Stimulated activated CD8-positive, alpha-beta memory T cell treated with anti-CD3 and anti-CD28 coated beads, Interleukin-7, amount 100 ng/mL, for 24 hours (primary cell): ENCODE measurements at places on chromosomes 2 and 18.

GRCh38 chr2:68847751-68848150, 23.4 kb downstream of the BMP10 start:
- DNase-seq: no peak

GRCh38 chr18:2901423-2901985, 54.7 kb downstream of the EMILIN2 start:
- DNase-seq: no peak

GRCh38 chr18:39271654-39272053, 1706.1 kb upstream of the CELF4 start:
- DNase-seq: no peak

DNA sequence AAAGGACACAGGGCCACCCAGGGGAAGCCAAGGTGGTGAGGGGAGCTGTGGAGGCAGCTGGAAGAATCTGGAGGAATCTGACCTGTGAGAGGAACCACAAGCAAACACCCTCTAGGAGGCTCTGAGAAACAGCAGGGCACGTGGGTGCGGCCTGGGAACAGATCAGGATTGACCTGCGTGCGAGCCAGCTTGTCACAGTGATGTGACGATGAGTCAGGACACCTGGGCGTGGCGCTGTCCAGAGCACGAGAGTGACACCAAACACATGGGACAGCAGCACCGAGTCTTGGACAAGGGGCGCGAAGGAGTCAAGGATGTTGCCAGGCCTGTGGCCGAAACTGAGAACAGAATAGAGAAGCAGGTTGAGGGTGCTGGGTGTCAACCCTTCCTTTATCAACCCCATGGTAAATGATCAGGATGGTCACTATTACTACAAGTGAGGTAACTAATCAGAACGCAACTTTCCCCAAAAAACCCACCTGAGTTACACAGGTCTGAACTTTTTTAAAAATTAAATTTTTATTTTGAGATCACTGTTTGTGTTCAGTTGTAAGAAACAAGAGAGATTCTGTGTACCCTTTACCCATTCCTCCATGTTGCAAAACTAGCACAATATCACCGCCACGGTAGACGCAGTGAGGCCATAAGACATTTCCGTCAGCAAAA, 637 bp upstream of the SFT2D3 start:
- DNase-seq: no peak

- DNase-seq: no peak
Measured at GRCh38 chr2:33126958-33127357, 180.2 kb downstream of the LTBP1 start.

- DNase-seq: no peak
Measured at GRCh38 chr2:62870966-62871365, 165.5 kb downstream of the EHBP1 start.

GRCh38 chr2:82656420-82656819, 1802.7 kb downstream of the SUCLG1 start:
- no peak for DNase-seq

DNA sequence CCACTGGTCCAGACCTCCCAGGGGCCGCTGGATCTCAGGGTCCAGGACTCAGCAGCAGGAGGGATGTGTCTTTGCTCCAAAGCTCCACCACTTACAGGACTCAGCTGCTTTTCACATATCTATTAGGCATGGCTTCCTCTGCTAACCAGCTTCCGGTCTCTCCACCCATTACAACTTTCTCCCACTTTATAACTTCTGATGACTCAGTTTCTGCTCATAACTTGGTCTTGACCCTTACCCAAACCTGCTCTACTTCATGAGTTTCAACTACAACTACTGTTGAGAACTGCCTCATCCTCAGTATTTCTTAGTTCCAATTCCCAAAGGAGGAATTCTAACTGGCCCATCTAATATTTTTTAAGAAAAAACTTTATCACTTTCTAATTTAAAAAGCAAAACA, 17.2 kb downstream of the SULT1C2 start:
- DNase-seq: no peak

DNA sequence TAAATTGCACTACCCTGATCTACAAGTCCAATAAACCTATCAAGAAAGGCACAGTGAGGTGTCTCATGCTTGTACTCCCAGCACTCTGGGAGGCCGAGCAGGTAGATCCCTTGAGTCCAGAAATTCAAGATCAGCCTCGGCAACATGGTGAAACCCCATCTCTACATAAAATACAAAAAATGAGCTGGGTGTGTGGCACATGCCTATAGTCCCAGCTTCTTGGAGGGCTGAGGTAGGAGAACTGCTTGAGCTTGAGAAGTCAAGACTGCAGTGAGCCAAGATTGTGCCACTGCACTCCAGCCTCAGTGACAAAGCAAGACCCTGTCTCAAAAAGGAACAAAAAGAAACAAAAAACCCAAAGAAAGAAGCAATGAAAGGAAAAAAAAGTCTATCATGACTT, 58.9 kb downstream of the ROCK2 start:
- no peak for DNase-seq
